ENCODE measurements at places on chromosomes 3 and 15. TPM values are rescaled to one million over a fixed set of nuclear protein-coding genes. Genes with fewer than 3 reads are reported as not detected.

Gene EHHADH
- 24.3 TPM for total RNA-seq

Gene OTOL1
- not detected for total RNA-seq

DNA sequence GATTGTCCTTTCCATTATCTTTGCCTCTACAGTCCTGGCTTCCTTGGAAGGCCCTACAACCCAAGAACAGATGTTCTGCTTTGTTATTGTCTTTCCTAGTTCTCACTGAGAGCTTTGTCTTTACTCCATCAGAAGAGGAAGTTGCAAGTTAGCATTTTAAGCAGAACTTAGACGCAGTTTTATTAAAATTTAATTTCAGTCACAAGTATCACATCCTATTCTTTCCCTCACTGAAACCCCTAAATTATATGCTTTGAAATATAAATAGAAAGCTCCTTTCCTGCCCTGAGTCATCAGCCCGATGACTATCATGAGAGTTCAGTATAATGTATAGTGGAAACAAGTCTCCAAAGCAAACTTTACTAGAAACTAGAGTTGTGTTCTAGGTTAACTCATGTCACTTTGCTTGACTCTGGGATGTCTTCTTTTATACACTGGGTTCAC is 291.2 kb upstream of the RBMS3 start:
- no peak for DNase-seq

- DNase-seq, result no peak
These were observed 485.9 kb downstream of the SQOR start for GRCh38 chr15:46120713-46121112.

GRCh38 chr3:25665315-25666280 is 891 bp upstream of the TOP2B start:
- no peak for DNase-seq

Data from right atrium auricular region (tissue), 2 donors.